ENCODE measurements at places on chromosomes 16 and 17. TPM values are rescaled to one million over a fixed set of nuclear protein-coding genes. Genes with fewer than 3 reads are reported as not detected.

DNA sequence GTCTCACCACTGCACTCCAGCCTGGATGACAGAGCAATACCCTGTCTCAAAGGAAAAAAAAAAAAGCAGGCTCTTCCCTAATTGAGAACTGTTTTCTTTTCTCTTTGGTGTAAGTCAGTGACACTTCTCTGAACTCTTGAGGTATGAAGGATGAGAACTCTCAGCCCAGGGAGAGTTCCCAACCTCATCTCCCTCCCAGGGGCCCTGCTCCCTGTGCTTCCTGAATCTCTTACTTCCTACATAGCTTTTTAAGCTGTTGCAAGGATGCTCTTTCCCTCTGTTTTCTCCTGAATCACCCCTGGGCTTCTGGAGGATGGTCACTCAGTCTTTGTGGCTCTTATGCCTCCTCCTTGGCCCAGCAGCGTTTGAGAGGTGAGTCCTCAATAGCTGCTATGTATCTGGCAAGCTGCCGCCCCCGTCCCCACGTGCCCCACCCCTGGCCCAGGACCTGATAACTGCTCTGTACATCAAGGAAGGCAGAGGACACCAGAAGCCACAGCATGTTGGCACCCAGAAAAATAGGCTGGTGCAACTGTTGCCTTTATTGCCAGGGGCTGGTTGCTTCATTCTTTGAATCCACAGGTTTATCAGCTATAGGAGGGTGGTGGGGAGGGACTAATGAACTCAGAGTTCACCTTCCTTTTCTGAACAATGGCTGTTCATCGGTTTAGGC lies 24.0 kb downstream of the IGF2BP1 start:
- DNase-seq = no peak

ZP2 gene
- total RNA-seq = not detected

GRCh38 chr16:25546791-25547190 lies 145.0 kb upstream of the HS3ST4 start:
- DNase-seq = no peak

GRCh38 chr17:32443827-32444300 lies 446 bp upstream of the PSMD11 start:
- DNase-seq = no peak

SMARCE1 gene
- 85.1 TPM for total RNA-seq

- DNase-seq = no peak
Measured at GRCh38 chr17:75511610-75512575, 3.4 kb downstream of the CASKIN2 start.

DNA sequence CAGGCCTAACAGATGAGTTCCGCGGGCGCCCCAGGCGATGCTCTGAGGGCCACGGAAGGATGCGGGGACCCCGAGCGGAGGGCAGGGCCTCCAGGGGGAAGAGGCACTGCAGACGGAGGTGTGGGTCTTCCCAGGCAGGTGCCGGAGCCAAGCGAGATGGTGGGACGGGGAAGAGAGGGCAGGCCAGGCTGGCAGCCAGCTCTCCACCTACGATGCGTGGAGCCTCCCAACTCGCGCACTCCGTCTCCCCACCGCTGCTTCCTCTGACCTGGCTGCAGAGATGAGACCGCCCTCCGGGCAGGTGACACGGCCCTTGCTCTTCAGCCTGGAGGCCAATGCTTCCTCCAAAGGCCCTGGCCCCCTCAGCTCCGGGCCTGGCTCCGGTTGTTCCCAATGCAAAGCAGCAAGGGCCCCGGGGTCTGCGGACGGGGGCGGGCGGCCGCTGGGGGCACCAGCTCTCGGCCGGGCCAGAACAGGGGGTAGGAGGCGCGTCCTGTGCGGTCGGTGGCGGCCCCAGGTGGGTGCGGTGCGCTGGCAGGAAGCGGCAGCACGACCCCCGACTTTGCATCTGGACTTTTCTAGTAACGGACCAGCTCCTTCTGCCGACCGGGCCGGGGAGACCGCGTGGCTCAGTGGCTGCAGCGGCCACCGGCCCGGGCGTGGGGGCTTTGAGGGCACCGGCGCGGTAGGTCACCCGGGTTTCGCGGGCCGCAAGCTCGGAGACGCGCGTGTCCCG lies 1.5 kb upstream of the SOX8 start:
- DNase-seq = no peak

EPN3 gene
- total RNA-seq = 0.07 TPM

RGS11 gene
- total RNA-seq = 2.7 TPM

DNA sequence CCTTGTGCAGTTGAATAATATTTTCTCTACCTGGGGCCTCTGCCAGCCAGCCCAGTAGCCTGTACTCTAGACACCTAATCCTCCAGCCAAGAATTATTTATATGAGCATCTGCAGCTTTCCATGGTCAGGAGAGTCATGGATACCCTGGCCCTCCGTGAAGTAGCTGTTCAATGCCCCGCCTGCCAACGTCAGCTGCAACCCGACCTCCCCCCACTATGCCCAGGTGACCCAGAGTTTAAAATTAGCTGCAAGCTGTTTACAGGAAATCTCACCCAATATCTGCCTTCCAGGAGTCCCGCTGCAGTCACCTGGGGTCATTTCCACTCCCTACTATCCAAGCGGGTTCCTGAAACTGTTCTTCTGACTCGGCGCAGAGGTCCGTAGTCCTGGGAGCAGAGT lies 12.3 kb downstream of the SDR42E2 start:
- no peak for DNase-seq

DNA sequence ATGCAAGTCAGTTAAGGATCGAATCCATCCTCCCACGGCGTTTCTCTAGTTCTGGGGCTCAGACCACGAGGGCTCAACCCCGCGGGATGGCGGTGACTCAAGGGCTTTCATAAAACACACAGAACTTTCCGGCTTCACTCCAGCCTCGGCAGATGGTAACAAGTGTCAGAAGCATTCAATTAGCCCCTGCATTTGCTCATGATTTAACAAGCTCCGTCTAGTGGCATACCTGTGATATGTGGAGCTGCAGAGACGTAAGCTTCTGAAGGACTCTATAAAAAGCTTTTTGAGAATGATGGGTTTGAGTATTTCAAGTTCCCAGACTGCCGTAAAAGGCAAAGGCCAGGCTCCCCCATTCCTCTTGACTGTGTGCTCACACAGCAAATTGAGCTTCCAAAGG lies 91.3 kb upstream of the SEC14L1 start:
- DNase-seq = no peak

DNA sequence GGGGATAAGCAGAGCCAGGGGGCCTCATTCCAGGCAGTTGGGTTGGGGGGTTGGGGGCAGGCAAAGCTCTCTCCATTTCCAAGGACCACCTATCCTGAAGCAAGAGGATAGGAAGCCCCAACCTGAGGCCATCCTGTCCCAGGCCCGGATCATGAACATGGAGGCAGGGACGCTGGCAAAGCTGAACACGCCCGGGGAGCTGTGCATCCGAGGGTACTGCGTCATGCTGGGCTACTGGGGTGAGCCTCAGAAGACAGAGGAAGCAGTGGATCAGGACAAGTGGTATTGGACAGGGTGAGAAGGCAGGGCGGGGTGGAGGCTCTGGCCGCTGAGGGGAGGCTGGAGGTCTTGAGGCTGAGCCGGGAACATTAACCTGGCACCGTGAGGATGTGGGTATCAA lies 3.6 kb upstream of the CHAD start:
- no peak for DNase-seq

CRHR1 gene
- not detected for total RNA-seq

- DNase-seq = no peak
Measured at GRCh38 chr17:77905766-77906165, 52.7 kb upstream of the TNRC6C start.

GRCh38 chr16:81636298-81636993 lies 142.6 kb upstream of the PLCG2 start:
- DNase-seq = no peak

DNA sequence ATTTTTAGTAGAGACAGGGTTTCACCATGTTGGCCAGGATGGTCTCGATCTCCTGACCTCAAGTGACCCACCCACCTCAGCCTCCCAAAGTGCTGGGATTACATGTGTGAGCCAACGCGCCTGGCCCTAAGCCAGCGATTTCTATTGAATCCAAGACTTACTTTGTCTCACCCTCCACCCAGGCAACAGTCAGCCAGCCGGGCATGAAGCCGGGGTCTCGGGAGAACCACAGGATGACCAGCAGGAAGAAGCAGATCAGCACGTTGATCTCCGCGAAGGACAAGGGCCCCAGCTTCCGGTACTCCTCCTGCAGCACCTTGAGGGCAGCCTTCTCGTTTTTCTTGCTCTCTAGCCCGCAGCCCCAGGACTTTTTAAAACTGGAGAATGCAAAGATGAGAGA lies 17.6 kb downstream of the SLC13A5 start:
- DNase-seq = no peak

GPR179 gene
- total RNA-seq = not detected

DNA sequence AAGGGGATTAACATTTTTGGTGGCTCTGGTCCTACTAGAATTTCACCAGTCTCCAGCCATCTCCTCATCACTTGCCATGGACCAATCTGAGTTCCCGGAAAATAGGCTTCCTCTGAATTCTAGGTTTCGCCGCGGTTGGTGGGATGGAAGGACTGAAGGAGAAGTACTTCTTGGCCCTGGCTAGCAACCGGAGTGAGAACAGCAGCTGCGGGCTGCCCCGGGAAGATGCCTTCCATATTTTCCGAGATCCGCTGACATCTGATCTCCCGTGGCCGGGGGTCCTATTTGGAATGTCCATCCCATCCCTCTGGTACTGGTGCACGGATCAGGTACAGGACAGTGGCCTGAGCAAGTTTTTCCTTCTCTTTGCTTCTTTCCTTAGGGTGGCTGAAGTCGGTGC lies 45.0 kb downstream of the SLC5A11 start:
- no peak for DNase-seq

PIPOX gene
- 2.0 TPM for total RNA-seq

TPSD1 gene
- not detected for total RNA-seq

C16orf54 gene
- total RNA-seq = not detected

GCGR gene
- total RNA-seq = not detected

ACE gene
- total RNA-seq = 30.6 TPM

DNA sequence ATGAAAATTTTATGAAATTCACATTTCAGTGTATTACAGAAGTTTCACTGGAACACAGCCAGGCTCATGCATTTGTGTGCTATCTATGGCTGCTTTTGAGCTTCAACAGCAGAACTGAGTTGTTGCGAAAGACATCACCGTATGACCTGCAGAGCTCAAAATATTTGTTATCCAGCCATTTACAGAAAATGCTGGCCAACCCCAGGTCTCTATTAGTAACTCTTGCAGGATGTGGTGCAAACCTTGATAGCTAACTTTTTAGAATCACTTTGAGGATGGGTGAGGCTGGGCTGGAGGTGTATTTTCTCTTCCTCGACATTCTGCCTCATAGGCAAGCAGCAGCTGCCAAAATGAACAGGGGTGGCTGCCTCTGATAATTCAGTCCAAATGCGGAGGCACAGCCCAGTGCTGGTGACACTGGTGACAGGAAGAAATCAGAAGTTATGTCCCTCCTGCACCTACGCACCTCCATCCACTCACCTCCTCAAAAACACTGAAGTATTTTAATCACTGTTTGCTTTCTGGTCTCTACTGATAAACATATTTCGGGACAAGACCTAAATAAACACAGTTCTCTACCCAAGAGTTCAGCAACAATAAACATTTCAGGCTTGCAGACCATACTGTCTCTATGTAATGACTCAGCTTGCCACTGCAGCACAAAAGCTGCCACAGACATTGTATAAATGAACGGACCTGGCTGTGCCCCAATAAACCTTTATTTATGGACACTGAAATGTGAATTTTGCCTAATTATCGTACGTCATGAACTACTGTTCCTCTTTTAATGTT lies 28.5 kb downstream of the ARHGAP17 start:
- peak; percentile 49 for DNase-seq

GRCh38 chr16:47499700-47500264 lies 38.7 kb downstream of the PHKB start:
- no peak for DNase-seq

DNA sequence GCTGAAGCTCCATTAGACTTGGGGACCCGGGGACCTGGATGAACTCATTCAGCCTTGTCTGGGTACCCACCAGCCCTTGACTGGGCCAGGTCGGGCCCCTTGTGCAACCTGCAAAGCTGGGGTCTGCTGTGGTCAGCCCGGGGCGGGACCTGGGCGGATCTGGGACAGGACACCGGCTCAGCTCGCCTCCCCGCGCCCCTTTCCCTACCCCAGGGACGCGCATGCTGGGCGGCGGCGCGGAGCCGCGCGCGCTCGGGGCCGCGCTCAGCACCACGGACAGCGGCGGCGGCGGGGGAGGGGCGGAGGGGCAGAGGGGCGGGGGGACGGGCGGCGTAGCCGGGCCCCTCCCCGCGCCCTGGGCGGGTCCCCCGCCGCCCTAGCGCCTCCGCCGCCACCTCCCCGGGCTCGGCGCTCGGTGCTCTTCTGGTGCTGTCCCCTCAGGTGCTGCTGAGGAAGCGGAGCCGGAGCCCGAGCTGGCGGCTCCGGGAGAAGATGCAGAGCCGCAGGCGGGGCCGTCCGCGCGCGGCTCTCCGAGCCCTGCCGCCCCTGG lies 7.4 kb downstream of the ACD start:
- DNase-seq = no peak

DNA sequence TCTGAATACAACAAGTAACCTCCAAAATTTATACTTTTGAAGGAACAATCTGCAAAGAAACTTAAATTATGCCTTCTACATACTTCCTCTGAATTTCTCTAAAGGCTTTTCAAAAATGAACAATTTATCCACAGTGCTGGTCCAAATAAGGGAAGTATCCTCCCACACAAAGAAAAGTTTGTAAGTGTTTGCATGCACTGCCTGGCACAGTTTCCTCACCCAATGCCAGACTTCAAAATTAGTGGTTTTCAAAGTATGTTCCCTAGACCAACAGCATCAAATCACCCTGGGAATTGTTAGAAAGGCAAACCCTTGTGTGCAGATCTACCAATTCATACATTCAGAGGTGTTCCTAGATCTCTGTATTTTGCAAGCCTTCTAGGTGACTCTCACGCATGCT lies 82.5 kb downstream of the PCTP start:
- no peak for DNase-seq

DNA sequence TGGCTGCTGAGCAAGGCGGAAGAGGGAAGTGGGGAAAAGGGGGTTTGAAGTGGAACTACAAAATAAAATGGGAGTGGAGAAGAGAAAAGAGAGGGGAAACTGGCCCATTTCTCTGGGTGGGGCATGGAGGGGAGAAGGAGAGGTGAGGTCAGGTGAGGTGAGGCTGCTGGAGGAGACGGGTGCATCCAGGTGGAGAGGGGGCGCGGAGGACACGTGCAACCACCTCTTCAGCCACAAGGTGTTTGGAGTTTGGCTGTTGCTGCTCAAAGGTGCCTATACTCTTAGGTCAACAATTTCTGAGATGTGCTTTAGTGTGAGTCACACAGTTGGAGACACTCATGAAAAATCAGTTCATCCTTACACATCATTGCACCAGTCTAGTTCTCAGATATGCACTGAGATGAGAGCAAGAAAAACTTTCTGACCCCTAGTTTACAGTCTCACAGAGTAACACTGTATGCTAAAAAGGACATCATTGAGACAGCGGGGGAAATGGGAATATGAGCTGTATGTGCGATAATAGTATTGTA lies 4.8 kb downstream of the SLC6A4 start:
- DNase-seq = no peak

GRCh38 chr17:78611607-78612006 lies 34.4 kb upstream of the DNAH17 start:
- DNase-seq = no peak

CIBAR2 gene
- total RNA-seq = not detected

SSTR5 gene
- not detected for total RNA-seq

All from pulmonary artery endothelial cell (primary cell).